T-helper 17 cell (primary cell): ENCODE measurements at places on chromosomes 4 and X.

DNA sequence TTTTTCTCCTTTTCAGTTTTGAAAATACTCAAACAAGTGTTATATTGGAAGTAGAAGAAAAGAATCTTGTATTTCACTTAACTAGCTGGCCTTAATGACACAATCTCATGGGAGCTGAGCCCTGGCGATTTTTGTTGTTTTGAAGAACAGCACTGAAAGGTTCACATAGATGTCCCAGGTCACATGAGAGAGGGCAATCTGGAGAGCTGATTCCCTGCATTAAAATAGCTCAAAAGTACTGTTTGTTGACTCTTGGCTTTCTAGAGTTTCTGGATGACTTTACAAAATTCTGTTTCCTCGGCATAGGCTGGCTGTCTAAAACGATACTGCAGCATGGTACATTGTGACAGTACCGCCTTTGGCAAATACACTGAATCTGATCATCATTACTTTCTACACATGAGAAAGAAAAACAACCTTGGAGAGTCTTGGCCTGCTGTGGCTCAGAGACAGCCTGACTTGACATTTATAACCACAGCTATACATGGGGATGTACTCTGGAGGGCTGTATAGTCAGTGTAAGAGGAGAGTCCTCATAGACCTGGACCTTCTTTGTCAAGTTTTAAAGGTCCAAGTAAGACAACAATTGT is 119.8 kb upstream of the PDLIM3 start:
- no peak for DNase-seq

DNA sequence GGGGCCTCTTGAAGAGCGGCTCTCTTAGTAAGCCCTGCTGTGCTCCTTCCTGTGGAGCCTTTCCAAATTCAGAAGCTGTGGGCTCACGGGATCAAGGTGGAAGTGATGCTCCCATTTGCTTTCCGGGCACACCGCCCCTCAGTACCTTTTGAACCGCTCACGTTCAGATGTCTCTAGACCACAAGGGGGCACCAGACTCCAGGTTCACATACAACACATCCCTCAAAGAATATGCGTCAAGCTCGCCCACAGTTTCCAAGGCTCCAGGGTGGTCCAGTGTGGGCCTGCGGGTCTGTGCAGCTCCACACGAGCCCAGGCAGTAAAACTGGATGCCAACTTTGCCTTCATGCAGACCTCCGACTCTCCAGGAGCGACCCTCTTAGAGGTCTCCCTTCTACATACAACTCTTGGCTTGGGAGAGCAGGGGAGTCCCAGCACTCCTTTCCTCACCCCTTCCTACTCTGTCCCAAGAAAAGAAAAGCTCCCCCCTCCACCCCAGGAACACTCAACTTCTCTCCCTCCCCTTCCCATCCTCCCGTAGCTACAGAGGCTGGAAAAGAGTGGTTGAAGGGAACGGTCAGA is 11.0 kb downstream of the SUPT20HL1 start:
- peak; percentile 26 for DNase-seq

GRCh38 chrX:119638725-119639471 is 32.7 kb upstream of the NKRF start:
- no peak for DNase-seq

GRCh38 chr4:181685911-181686310 is 557.3 kb upstream of the TENM3 start:
- DNase-seq = no peak

GRCh38 chr4:14446311-14446710 is 556.0 kb upstream of the CPEB2 start:
- DNase-seq = no peak
